SJCRH30 (cell line): ENCODE measurements at places on chromosomes 2 and 18.

DNA sequence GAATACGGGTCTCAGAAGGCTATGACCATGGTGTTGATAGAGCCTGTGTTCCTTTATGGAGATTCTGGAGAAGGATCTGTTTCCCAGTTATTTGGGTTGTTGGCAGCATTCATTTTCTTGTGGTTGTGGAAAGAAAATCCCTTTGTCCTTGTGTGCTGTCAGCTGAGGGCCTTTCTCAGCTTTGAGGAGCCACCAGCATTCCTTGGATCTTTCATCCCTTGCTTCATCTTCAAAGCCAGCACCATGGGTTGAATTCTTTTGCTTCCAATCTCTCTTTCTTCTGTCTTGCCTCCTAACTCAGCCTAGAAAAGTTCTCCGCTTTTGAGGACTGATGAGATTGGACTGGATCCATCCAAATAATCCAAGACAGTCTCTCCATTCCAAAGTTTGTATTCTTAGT is 103.2 kb upstream of the MMADHC start:
- no peak overlapping the region for H3K27ac ChIP-seq
- no peak overlapping the region for H3K4me3 ChIP-seq
- H3K36me3 ChIP-seq, result no peaks in the 10 kb centered on the region
- H3K4me1 ChIP-seq, result peaks cover 18% of the 10 kb centered on the region
- no peak for DNase-seq

- no peak overlapping the region for H3K27ac ChIP-seq
- no peaks in the 10 kb centered on the region for H3K36me3 ChIP-seq
- no peak overlapping the region for H3K4me3 ChIP-seq
- H3K27me3 ChIP-seq, result no peaks in the 10 kb centered on the region
- DNase-seq, result no peak
- H3K4me1 ChIP-seq, result peaks cover 5% of the 10 kb centered on the region
Observed at GRCh38 chr2:106073678-106074406, 120.3 kb downstream of the UXS1 start.

GRCh38 chr2:235945608-235946140 is 222.5 kb downstream of the GBX2 start:
- no peak for DNase-seq
- peaks cover 11% of the 10 kb centered on the region for H3K4me1 ChIP-seq
- H3K36me3 ChIP-seq, result no peaks in the 10 kb centered on the region
- H3K4me3 ChIP-seq, result no peak overlapping the region

DNA sequence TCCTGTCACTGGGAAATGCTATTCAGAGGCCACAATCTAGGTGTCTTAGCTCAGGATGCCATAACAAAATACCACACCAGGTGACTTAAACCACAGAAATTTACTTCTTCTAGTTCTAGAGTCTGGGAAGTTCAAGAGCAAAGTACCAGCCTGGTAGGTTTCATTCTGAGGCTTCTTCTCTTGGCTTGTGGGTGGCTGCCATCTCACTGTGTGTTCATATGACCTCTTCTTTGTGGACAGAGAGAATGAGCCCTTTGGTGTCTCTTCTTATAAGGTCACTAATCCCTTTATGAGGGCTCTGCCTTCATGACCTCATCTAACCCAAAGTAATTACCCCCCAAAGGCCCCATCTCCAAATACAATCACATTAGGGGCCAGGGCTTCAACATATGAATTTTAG is 57.3 kb downstream of the RHOB start:
- H3K4me1 ChIP-seq, result peaks cover 21% of the 10 kb centered on the region
- H3K4me3 ChIP-seq, result no peak overlapping the region
- H3K27ac ChIP-seq, result no peak overlapping the region
- DNase-seq, result no peak

GRCh38 chr18:3184275-3184963 is 35.3 kb downstream of the MYOM1 start:
- no peaks in the 10 kb centered on the region for H3K27me3 ChIP-seq
- no peak for DNase-seq
- peaks cover 11% of the 10 kb centered on the region for H3K4me1 ChIP-seq
- no peaks in the 10 kb centered on the region for H3K36me3 ChIP-seq

GRCh38 chr2:99971326-99971900 is 171.0 kb downstream of the AFF3 start:
- H3K27me3 ChIP-seq, result 0 out of 2 replicates have a peak, but pooled peaks cover 2% of the 10 kb centered on the region
- H3K27ac ChIP-seq, result no peak overlapping the region
- H3K36me3 ChIP-seq, result no peaks in the 10 kb centered on the region
- H3K4me3 ChIP-seq, result no peak overlapping the region
- no peak for DNase-seq

DNA sequence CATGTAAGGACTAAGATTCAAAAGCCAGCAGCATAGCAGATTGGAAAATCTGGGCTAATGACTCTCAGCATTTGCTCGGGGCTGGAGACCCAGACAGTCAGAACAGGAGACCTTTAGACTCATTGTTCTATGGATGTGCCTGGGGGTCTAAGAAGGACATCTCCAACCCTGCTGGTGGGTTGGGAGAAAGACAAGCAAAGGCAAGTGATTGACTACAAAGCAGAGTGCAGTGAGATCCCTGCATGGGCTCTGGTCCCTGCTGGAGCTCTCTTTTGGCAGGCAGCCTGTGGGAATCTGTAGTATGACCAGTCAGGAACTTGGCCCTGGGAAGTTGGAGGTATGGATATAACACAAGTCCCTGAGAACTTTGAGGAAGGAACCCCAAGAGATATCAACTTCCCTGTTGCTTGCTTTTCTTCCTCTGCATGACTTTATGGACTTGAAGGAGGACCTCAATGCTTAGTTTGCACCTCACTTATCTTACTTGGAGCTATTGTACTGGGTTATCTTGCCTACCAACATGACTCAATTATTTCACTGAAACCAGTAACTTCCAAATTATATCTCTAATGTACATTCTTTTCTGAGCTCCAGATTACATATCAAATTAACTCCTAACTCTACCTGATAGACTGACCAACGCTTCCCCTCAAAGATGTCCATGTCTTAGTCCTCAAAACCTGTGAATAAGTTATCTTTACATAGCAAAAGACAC is 236.0 kb downstream of the CYRIA start:
- no peaks in the 10 kb centered on the region for H3K36me3 ChIP-seq
- H3K4me1 ChIP-seq, result peaks cover 18% of the 10 kb centered on the region
- no peak overlapping the region for H3K4me3 ChIP-seq
- no peaks in the 10 kb centered on the region for H3K27me3 ChIP-seq
- DNase-seq, result no peak
